ENCODE measurements at places on chromosomes 11 and 22. TPM values are rescaled to one million over a fixed set of nuclear protein-coding genes. Genes with fewer than 3 reads are reported as not detected.
A peak's percentile ranks its signal among the peaks of the same experiment; 100 is the strongest.

DNA sequence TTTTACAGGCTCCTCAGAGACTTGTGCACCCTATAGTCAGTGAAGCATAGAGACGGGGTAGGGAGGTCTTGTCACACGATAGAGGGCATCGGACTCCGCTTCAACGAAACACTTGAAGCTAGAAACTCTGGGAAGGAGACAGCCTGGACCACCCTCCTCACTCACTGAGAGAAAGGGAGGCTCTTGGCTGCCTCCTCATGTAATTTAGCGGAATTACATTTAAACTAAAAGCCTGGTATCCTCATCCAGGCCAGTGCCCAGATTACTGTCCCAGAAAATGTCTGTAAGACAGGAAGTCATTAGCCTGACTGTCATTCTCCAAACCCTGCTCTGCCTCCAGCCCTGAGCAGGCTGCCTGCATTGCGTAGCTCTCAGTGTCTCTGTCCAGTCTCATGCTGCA, 36.0 kb downstream of the TTLL1 start:
- no peak overlapping the region for H3K27ac ChIP-seq
- no peaks in the 10 kb centered on the region for H3K36me3 ChIP-seq
- H3K27me3 ChIP-seq, result no peaks in the 10 kb centered on the region
- H3K4me1 ChIP-seq, result no peaks in the 10 kb centered on the region

GRCh38 chr11:110093407-110094297, 460 bp downstream of the ZC3H12C start:
- no peak for DNase-seq
- no peak overlapping the region for H3K27ac ChIP-seq
- no peaks in the 10 kb centered on the region for H3K36me3 ChIP-seq

GRCh38 chr11:64186492-64187165, 658 bp downstream of the STIP1 start:
- no peaks in the 10 kb centered on the region for H3K36me3 ChIP-seq
- no peak overlapping the region for H3K4me3 ChIP-seq
- H3K27me3 ChIP-seq, result no peaks in the 10 kb centered on the region
- no peak overlapping the region for H3K27ac ChIP-seq

DNA sequence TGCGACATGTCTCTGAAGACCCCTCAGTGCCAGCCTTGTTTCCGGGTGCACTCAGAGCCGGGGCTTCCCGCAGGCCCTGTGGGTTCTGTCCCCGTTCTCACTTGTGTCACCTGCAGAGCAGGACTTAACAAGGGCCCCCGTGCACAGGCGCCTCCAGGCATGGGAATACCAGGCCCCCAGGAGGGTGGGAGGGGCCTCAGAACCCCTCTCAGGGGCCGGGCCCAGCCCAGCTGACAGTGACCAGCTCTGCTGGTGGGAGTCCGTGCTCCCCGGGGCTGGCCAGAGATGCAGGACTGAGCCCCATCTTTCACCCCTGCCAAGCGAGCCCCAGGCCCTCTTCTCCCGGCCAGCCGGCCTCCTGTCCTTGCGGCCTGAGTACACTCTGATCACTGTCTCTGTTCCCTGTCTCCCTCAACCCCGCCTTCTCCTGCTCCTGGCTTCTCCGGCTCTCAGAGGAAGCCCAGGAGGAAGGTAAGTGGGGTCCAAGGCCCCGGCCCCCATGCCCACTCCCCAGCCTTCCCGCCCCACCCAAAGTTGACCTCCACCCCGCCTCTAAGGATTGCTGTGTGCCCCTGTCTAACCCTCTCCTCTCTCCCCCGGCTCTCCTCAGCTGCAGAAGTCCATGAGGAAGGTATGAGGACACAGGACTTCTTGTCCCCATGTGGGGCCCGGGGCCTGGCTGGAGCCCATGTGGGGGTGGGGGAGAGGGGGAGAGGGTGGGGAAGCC, 5.3 kb downstream of the TNNT3 start:
- H3K4me3 ChIP-seq, result no peak overlapping the region
- no peaks in the 10 kb centered on the region for H3K27me3 ChIP-seq
- no peak overlapping the region for H3K27ac ChIP-seq
- no peaks in the 10 kb centered on the region for H3K36me3 ChIP-seq
- no peaks in the 10 kb centered on the region for H3K4me1 ChIP-seq

DNA sequence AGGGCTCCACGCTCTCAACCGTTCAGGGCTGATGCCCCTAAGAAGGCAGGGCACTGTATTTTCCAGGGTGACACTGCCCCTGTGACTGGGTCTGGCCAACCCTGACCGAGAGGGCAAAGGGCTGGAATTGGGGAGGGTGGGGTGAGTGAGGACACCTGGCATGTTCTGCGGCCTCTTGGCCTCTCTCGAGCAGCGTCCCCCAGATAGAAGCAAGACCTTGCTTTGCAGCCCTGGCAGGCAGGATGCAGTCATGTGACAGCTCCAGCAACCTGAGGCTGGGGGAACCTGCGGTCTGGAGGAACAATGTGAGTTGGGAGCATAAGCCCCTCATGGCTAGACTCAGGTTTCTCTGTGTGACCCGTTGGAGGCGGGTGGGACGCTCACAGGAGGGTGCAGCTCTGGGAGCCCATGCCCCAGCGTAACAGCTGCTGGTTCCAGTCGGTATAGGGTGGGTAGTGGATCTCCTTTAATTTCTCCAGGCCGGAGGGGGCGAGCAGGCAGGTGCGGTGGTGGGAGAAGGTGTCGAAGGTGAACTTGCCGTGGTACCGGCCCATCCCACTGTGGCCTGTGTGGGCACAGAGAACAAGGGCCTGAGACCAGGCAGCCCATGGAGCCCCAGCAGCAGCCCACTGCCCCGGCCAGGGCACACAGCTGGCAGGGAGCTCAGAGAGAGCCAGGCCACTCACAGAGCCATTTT, 11.4 kb downstream of the ALDH3B2 start:
- H3K27me3 ChIP-seq, result no peaks in the 10 kb centered on the region
- H3K27ac ChIP-seq, result no peak overlapping the region
- no peak for DNase-seq
- no peaks in the 10 kb centered on the region for H3K4me1 ChIP-seq
- H3K36me3 ChIP-seq, result no peaks in the 10 kb centered on the region

DNA sequence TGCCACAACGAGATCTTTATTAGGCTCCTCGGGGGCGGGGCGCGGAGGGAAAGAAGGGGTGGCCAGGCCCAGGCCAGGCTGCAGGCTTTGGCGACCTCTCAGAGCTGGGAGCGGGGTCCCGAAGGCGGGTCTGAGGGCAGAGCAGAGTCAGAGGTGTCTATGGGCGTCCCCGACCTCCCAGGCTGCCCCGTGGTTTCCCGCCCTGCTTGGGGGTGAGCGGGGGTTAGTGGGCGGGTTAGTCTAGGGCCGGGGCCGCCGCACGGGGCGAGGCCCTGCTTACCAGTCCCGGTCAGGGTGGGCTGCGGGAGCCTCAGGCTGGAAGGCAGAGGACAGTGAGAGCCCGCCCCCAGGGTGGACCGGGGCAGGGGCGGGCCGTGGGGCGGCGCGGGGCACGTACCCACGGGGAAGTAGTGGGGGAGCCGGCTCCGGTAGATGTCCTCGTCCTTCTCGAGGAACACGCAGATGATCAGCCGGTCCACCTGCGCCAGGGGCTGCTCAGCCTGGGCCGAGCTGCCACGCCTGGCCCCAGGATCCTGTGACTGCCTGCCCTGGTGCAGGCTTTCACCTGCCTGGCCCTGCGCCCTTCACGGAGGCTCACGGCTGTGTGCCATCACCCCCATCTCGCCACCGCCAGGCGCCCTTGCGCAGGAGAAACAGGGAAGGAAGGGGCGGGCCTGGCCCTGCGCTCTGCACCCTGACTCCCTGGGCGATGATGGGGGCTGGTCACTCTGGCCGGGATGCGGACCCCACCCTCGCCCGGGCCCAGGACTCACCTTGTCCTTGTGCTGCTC, 12.5 kb downstream of the OTUB1 start:
- peaks cover 7% of the 10 kb centered on the region for H3K4me1 ChIP-seq
- peaks cover 4% of the 10 kb centered on the region for H3K36me3 ChIP-seq
- no peaks in the 10 kb centered on the region for H3K27me3 ChIP-seq
- DNase-seq, result no peak
- H3K4me3 ChIP-seq, result no peak overlapping the region

DNA sequence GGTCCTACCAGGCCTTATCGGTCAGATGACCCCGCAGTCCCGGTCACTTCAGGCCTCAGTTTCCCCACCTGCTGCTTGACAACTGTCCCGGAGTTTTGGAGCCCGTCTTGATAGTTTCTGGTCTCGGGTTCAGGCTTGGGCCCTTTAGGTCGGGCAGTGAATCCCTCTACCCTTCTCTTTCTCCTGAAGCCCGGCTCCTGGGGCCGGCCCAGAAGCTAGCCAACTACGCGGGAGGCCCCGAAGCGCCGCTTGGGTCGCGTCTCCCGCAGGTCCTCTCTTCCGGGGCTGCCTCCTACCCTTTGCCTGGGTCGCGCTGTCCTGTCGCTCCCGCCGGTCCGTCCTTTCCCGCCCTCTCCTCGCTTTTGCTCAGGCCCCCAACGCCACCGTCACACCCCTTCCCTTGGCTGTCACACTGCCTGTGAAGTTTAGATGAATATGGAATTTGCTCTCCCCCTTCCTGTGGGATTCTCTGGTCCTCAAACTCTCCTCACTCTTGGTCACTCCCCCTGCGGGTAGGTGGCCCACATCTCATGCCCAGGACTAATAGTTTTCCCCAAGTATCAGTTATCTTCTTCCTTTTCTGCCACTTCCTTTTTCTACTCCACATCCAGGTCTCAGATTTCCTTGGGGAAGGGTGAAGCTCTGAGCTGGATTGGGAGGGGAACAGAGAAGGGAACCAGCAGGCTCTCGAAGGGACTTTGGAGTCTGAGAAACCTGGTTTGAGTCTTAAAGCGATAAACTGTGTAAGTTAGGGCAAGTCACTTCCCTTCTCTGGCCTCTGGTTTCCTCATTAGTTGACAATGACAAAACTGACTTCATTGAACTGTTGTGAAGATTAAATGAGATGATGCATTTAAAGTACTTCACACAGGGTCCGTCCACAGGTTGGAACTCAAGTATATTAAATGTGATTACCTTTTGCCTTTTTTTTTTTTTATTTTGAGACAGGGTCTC, 790 bp downstream of the RAB1B start:
- H3K4me3 ChIP-seq, result peak overlapping the region; percentile 73
- no peak for DNase-seq
- peak overlapping the region; percentile 71 for H3K27ac ChIP-seq
- H3K4me1 ChIP-seq, result peaks cover 43% of the 10 kb centered on the region
- H3K36me3 ChIP-seq, result peaks cover 29% of the 10 kb centered on the region
- H3K27me3 ChIP-seq, result no peaks in the 10 kb centered on the region

GRCh38 chr11:83545494-83546260, 259.5 kb upstream of the CCDC90B start:
- no peak overlapping the region for H3K4me3 ChIP-seq
- no peaks in the 10 kb centered on the region for H3K27me3 ChIP-seq
- no peaks in the 10 kb centered on the region for H3K4me1 ChIP-seq
- H3K36me3 ChIP-seq, result no peaks in the 10 kb centered on the region
- H3K27ac ChIP-seq, result no peak overlapping the region

DNA sequence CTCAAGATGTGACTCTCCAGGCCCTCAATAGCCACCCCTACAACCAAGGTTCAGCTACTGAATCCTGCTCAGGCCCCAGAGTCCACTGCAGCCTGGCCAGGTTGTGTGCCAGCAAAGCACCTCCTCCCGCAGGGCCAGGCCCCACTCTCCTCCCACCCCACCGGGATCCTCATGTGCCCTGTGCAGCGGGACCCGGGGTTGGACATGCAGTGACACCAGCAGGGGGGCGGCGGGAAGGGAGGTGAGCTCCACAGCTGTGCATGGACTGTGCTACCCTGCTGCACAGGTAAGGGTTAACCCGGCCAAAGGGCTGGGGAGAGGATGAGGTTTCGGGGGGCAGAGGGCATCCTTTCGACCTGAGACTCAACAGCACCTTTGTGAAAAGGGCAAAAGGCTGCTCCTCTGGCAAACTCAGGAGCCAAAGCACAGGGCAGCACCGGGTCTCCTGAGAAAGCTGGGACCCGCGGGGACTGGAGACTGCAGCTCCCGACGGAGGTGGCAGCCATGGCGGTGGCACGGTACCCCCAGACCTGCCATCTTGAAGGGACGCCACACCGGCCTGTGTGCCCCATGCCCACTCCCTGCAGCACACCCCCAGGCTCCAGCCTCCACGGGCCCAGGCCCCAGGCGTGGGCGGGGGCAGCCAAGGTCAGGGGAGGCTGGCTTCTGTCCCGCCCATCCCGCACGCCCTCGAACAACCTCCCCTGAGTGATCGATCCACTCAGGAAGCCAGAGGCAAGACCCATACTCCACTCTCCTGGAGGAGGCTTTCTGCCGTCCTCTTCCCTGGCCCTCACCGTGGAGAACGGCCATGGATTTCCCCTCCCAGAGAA, 10.6 kb downstream of the PLXNB2 start:
- no peak overlapping the region for H3K27ac ChIP-seq
- H3K27me3 ChIP-seq, result no peaks in the 10 kb centered on the region
- no peaks in the 10 kb centered on the region for H3K36me3 ChIP-seq
- H3K4me1 ChIP-seq, result no peaks in the 10 kb centered on the region
- H3K4me3 ChIP-seq, result no peak overlapping the region

DNA sequence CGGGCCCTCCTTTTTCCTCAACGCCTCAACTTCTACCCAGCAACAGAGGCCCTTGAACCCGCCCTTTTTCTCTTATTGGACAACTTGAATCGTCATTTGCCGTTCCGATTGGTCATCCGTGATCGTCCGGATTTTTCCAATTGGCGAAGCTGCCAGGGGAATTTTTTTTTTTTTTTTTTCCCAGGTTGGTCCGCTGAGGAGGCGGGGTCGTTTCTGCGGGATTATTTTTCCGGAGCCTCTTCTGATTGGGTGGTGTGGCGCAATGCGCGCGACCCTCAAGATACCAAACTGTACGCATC, 465 bp upstream of the TTC9C start:
- H3K27me3 ChIP-seq, result no peaks in the 10 kb centered on the region
- peaks cover 43% of the 10 kb centered on the region for H3K4me1 ChIP-seq

GRCh38 chr22:19808873-19809478, 45.7 kb downstream of the GNB1L start:
- no peak for DNase-seq
- no peak overlapping the region for H3K27ac ChIP-seq
- H3K27me3 ChIP-seq, result no peaks in the 10 kb centered on the region
- H3K4me1 ChIP-seq, result peaks cover 8% of the 10 kb centered on the region
- H3K36me3 ChIP-seq, result no peaks in the 10 kb centered on the region

Gene TOP3B
- polyA plus RNA-seq, result 17.3 TPM

Gene RASGRP2
- polyA plus RNA-seq, result 145 TPM

Gene DDX25
- polyA plus RNA-seq, result not detected

Gene SYT7
- polyA plus RNA-seq, result not detected

Gene OR2AG1
- polyA plus RNA-seq, result not detected
